Activated T-cell treated with anti-CD3 and anti-CD28 coated beads, Interleukin-2, amount 50 U/mL, for 1 hour (primary cell): ENCODE measurements at places on chromosomes 11 and 22.

DNA sequence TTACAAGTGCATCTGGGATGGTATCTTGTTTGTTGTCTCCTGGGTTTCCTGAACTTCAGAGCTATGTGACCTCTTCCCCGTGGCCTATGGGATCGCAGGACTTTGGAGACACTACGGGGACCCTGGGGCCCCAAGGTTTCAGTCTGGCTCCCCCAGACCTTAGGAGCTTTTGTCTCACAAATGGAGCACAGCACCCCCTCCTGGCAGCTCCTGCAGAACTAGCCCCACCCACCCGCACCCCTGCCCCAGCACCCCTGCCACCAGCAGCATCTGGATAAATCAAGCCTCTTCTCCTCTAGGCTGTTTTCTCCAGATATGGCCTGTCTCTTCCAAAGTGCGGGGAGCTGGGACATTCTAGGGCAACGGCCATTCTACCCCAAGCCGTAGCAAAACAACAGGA is 10.4 kb downstream of the RCOR2 start:
- peak; percentile 66 for DNase-seq

- DNase-seq, result no peak
These were observed at the start of gene MUC15 for GRCh38 chr11:26571861-26572654. TSS of gene MUC15 (minus strand) at chr11:26572263. CDS start at chr11:26567094, 5,169 bp downstream.

DNA sequence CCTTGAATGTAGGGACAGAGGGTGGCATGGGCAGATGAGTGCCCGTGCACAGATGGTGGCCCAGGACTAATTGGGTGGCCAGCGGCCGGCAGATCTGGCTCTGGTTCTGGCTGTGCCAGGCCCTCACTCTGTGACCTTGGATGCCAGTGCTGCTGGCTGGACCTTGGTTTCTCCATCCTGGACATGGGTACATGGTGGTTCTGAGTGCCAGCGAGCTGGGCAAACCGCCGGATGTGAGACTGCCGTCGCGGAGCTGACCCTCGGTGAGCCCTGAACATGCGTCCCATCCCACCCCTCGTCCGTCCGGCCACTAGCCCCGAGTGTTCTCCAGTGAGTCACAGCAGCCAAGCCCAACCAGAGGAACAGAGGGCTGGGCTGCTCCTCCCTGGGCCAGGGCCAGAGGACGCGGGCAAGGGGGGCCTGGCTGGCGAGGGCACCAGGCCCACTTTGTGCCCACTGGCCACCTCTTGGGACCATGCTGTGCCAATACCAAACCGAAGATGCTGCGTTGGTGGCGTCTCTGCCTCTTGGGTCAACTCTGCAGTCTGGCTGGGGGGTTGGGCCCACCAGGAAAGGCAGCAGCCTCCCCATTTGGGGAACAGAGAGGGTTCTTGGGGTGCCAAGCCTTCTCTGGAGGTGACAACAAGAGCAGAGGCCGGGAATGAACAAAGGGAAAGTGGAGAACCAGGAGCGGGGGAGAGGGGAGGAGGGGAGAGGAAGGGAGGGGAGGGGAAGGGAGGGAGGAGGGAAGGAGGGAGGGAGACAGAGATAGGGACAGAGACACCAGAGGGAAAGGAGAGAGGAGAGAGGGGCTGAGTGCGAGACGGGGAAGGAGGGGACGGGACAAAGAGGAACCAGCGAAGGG is 10.7 kb downstream of the LSP1 start:
- DNase-seq, result no peak

DNA sequence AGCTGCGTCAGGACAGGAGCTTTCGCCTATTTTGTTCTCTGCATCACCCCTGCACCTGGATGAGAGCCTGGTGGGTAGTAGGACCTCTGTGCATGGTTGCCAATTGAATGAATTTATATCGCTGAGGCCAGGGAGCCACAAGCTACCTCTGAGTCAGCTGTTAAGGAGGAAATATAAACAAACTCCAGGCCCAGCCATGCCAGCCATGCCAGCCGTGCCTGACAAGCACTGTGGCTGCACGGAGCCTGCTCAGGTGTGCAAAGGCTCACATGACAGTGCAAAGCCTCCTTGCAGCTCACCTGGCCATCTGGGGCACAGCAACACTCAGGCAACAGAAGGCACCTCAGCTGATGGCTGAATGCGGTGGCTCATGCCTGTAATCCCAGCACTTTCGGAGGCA is 33.7 kb upstream of the LINC01488 start:
- no peak for DNase-seq

- DNase-seq, result no peak
These were observed 1.3 kb upstream of the LPXN start for GRCh38 chr11:58576887-58577471.
